RKO (cell line): ENCODE measurements at places on chromosomes 12 and 14.

DNA sequence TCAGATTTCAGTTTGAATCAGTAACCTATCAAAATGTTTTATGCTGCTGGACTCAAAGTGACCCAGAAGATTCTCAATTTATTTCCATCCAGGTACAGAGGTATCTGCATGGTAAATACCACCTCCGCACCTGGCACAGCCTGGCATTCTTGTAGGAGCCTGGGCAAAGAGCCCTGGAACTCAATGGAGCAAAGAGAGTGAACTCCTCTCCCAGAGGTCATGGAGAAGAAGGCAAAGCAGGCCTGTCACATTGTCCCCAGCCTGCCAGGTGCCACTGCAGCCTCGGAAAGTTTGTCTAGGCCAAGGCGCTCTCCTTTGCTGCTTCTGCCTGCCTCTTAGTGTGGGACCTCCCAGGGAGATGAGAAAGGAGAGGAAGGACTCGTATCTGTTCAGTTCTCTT is 319.8 kb downstream of the ZFP36L1 start:
- DNase-seq, result no peak

DNA sequence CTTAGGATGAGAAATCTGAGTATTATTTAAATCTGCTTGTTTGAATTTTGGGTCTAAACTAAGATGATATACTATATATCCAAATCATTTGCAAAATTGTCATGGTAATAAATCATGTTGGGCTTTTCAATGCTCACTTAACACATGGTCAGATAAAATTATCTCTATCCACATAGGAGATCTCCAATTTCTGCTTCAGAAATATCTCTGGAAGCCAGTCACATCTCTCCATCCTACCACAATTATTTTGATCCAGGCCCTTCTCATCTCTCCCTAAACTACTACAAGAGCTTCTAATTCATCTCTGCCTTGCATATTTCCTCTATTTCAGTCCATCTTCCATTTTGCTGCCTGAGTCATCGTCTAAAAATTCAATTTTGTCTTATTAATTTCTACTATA is 3.8 kb downstream of the DCN start:
- no peak for DNase-seq

DNA sequence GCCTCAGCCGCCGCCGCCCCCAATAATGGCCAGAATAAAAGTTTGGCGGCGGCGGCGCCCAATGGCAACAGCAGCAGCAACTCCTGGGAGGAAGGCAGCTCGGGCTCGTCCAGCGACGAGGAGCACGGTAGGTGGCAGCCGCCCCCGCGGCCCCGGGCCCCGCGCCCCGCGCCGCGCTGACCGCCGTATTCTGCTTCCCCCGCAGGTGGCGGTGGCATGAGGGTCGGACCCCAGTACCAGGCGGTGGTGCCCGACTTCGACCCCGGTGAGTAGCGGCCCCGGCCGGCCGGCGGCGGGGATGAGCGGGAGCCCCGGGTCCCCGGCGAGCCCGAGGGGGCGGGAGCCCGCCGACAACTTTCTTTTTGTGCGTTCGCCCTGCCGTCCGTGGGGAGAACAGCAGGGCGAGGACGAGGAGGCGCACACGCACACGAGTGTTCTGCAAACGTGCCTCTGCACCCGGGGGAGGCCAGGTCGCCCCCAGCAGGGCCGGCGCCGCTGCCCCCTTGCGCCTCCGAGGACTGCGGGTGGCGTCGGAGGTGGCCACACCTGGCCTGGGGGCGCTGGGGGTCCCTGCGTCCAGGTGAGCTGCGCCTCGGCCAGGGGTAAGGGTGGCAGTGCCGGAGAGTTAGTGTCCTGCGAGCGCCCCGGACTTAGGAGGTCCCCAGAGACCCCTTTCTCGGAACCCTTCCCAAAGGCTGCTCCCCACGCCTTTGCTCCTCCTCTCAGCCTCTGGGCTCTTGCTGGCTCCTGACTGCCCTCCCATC is 794 bp downstream of the RCOR1 start:
- peak; percentile 53 for DNase-seq

DNA sequence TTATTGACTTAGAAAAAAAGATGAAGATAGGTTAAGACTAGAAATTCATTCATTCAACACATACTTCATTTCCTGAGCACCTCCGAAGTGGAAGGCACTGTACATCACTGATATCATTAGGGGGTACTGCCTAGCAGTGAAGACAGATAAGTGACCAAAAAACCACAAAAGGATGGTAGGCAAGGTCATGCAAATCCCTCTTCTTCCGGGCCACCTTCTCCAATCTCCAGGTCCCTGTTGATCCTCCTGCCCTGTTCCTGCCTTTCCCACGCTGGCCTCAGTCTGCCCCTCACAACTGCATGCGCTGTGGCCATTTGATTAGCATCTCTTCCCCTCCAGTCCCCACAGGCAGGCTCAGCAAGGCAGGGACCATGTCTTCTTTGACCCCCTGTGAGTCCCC is 60.8 kb downstream of the SETD3 start:
- DNase-seq, result no peak

DNA sequence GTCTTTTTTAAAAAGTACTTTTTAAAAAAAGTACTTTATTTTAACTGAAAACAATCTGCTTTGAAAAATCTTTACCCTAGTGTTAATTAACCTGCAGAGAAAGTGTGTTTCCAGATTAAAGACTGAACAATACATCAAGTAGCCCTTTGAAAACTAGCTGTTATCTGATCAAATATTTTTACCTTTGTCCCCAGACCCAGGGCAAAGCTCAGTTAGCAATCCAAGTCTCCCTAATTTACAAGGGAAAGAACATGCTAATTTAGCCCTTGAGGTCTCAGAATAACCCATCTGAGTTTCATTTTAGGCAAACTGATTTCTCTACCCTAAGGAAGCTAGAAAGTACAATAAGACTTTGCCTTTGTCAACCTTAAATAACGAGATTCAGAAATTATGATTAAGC is 91.2 kb downstream of the PPM1H start:
- DNase-seq, result no peak

GRCh38 chr14:50964683-50965390 is 20.6 kb upstream of the PYGL start:
- no peak for DNase-seq

GRCh38 chr14:51495319-51495718 is 156.4 kb upstream of the FRMD6 start:
- DNase-seq, result no peak

DNA sequence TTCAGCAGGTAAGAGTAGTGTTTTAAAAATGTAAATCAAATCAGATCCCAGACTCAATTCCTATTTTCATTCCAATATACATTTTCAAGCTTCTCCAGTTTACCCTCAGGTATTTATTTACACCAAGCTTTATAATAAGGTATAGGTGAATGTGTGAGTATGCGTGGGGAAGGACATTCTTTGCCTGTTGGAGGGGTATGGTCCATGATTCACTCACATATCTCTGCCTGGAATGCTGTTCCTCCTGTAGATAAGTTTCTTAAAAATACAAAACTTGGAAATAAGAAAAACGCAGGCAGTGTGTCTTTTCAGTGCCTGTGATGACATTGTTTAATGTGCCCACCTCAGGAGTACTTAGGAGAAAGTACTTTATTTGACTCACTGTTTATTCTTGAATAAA is 118.6 kb downstream of the CCDC91 start:
- no peak for DNase-seq

- DNase-seq, result peak; percentile 77
Observed at GRCh38 chr14:36941783-36942521, 230.5 kb downstream of the SLC25A21 start.

GRCh38 chr14:52131640-52132320 is 62.9 kb upstream of the NID2 start:
- DNase-seq, result peak; percentile 86

- no peak for DNase-seq
Observed at GRCh38 chr12:14628771-14629170, 61.1 kb upstream of the PLBD1 start.

- DNase-seq, result no peak
Observed at GRCh38 chr12:28555748-28556147, 365.5 kb downstream of the CCDC91 start.
